Heart left ventricle (tissue), 16 donors: ENCODE measurements at places on chromosomes 3 and 15.
A peak's percentile ranks its signal among the peaks of the same experiment; 100 is the strongest.

GRCh38 chr3:69009559-69010410, 3.7 kb downstream of the EOGT start:
- DNase-seq, result no peak

DNA sequence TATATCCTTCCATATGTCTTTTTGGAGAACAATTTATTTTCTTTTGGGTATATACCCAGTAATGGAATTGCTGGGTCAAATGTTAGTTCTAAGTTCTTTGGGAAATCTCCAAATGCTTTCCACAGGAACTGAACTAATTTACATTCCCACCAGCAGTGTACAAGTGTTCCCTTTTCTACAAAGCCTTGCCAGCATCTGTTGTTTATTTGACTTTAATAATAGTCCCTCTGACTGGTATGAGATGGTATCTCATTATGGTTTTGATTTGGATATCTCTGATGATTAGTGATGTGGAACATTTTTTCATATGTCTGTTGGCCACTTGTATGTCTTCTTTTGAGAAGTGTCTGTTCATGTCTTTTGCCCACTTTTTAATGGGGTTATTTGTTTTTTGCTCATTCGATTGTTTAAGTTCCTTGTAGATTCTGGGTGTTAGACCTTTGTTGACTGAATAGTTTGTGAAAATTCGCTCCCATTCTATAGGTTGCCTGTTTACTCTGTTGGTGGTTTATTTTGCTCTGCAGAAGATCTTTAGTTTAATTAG, 48.4 kb downstream of the TMEM45A start:
- no peak for DNase-seq

GRCh38 chr15:82393671-82394070, 35.9 kb upstream of the GOLGA6L9 start:
- no peak for DNase-seq

DNA sequence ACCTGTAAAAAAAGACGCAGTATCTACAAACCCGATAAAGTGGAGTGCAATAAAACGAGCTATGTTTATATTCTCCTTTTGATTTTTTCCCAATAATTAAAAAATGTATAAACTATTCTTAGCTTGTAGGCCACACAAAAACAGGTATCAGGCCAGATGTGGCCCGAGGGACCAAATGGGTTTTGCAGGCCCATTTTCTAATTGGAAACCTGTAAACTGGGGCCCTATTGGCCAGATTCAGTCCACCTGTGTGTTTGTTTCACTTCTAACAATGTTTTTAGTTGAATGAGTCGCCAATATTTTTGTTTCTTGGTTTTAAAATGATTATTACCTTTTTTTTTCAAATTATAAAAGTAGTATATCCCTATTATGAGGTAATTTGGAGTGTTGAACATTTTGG, 29.7 kb downstream of the ZBTB38 start:
- DNase-seq, result no peak

DNA sequence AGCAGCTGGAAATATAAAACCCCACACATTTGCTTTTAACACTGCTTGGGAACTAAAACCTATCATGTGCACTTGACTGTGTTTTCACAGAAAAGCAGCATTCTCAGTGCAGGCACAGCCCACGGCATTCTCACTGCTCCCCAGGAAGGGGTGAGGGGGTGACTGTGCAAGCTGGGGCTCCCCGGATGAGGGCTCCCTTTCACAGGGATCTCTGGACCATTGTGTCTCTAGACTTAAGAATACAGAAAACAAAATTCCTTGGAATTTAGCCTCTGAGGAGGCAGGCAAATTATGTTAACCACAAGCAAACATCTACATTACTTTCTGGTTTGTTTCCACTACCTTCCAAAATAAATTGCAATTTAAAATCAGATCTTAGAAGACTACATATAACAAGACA, 100.3 kb downstream of the FSIP1 start:
- no peak for DNase-seq

- DNase-seq, result no peak
Measured at GRCh38 chr15:79028411-79028964, 62.1 kb downstream of the RASGRF1 start.

DNA sequence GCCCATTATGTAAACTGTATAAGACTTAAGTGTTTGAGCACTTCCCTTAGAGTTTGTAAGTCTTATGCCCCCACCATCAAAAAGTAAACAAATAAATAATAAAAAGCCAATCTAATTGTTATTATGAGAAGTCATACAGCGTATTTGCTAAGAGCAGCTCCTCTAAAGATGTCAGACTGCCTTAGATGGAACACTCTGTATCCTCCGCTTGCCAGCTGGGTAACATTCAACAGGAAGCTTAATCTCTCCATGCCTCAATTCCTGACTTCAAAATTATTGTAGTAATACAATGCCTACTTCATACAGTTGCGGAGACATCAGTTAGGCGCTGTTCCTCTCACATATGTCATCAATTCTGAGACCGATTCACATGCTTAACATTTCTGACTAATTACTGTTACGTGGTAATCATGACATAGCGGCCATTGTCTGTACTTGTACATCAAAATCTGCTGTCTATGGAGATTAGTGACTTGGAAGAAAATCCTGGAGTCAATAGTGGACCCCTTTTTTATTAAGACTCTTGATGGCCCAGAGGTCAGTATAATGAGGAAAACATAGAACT, 417.7 kb downstream of the LPP start:
- no peak for DNase-seq

DNA sequence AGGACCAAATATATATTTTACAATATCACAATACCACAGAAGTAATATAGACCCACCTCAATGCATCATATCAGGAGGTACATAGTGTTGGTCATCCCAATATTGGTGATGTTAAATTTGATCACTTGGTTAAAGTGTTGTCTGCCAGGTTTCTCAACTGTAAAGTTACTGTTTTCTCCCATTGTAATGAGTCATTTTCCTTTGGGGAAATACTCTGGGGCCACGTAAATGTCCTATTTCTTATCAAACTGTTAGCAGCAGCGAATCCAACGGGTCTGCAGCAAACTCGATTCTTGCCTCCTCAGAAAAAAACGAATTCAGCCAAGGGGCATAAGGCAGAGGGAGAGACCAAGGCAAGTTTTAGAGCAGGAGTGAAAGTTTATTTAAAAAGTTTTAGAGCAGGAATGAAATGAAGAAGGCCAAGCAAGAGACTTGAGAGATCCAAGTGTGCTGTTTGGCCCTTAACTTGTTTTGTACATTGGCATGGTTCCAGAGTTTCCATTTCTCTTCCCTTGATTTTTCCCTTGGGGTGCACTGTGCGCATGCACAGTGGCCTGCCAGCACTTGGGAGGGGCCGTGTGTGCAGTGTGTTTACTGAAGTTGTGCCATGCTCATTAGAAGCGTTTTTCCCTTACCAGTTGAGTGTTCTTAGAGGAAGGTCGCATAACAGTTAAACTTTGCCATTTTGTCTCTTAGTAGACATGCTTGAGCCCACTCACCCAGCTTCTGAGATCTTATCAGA, 512.5 kb downstream of the AGBL1 start:
- peak; percentile 76 for DNase-seq

GRCh38 chr3:2880218-2880756, 229.9 kb downstream of the IL5RA start:
- no peak for DNase-seq

GRCh38 chr15:68488966-68489365, 57.0 kb upstream of the ITGA11 start:
- DNase-seq, result no peak

DNA sequence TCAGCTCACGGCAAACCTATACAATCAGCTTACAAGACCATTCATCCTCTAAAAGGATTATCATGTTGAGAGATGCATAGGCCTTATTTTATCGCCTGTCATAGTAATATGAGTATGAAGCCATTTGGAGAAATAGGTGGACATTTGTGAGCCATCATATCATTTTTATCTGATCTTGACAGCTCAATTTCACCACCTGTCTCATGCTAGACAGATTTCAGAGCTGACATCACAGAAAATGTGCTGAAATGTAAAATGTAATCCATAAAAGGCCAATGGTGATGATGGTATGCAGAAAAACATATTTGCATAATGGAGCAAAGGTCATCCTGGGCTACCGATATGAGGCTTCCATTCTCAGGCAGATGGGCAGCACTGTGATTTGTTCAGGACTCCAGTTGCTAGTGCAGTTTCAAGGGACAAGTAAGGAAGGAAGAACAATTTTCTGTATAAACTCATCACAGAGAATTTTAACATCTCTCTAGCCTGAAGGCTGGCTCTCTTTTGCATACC, 221.5 kb downstream of the ULK4 start:
- no peak for DNase-seq

DNA sequence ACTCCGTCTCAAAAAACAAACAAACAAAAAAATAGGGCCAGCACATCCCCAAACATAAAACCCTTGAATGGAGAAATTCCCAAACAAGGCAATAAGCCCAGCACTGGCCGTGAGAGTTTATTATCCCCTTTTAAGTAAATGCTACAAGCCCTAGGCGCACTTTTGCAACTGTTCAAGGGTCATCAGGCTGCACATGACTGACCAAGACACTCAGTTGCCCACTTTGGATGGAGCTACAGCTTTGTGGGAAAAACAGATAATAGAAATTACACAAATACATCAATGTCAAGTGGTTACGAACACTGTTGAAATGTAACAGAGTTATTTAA, 33.7 kb upstream of the ZNF445 start:
- DNase-seq, result no peak

DNA sequence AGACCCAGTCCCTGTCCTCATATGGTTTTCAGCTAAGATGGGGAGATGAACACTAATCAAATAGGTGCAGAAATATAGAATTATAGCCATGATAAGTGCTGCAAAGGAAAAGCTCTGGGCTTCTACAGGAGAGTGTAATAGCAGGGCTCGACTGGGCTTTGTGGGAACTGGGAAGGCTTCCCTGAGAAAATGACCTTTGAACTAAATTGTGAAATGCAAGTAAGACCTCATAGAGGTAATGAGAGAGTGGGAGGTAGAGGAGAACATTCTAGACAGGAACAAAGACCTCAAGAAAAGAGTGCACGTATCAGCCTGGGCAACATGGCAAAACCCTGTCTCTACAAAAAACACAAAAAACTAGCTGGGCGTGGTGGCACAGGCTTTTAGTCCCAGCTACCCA, 231.6 kb downstream of the ABHD5 start:
- no peak for DNase-seq

- DNase-seq, result no peak
Measured at GRCh38 chr15:26697913-26698312, 75.0 kb downstream of the GABRB3 start.

DNA sequence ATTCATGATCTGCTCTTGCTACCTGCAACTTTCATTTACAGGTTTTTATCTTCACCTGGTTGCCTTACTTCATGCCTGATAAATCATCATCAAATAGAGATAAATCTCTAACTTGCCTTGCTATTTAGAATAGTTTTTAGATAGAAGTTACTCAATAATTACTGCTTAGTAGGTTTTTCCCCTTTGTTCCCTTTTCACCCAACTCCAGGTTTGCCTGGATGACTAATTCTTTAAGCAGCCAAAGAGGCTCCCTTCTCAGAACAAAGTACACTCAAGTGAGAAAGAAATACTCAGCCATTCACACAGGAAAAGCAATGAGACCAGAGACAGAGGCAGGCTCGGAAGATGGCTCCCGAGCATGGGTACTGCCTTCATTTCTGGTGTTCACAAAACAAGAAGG, 268.1 kb upstream of the CRBN start:
- DNase-seq, result no peak

- DNase-seq, result peak; percentile 87
Measured at GRCh38 chr3:132721479-132722164, 587 bp downstream of the NPHP3 start.

DNA sequence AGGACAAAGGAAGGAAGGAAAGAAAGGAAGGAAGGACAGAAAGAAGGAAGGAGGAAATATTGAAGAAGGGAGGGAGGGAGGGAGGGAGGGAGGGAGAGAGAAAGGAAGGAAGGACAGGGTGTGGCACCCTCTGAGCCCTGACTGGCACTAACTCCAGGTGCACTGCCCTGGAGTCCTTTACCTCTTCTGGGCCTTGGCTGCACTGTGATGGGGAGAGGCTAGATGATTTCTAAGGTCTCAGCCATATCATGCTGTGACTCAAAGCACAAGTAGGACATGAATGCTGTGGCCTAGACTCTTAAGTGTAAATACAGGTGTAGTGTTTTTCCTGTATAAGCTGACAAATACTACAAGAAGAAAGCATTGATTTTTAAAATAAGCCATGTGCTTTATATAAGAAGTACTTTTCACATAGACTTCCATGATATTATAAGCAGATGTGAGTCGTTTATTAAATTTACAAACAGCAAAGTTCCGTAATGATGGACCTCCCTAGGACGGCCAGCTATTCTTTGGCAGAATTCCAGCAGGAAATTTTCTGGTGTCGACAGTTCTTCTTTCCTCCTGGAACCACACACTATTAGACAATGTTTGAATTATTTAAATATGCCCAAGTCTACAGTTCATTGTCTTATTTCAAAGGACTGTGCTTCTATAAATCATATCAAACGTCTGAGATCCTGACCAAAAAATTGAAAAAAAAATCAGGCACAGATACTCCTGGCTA, 213.8 kb upstream of the C2CD4B start:
- DNase-seq, result no peak

- no peak for DNase-seq
Measured at GRCh38 chr3:64541803-64542202, 146.0 kb downstream of the ADAMTS9 start.

- peak; percentile 91 for DNase-seq
Measured at GRCh38 chr15:60397772-60398445, at the start of gene ANXA2. Gene ANXA2 (minus strand): TSS chr15:60397986. CDS start chr15:60386075, 11,911 bp downstream.

GRCh38 chr15:101511717-101512116, 22.2 kb upstream of the PCSK6 start:
- no peak for DNase-seq

DNA sequence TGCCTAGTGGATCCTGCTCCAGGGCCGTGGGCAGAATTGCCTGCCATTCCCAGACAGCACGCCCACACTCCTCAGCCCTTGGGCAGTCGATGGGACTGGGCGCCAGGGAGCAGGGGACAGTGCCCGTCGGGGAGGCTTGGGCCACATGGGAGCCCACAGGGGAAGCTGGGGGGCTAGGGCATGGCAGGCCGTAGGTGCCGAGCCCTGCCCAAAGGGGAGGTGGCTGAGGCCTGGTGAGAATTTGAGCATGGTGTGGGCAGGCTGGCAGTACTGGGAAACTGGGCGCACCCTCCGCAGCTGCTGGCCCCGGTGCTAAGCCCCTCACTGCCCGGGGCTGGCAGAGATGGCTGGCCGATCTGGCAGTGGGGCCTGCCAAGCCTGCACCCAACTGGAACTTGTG, 1225.9 kb upstream of the EPHA6 start:
- no peak for DNase-seq

- no peak for DNase-seq
Measured at GRCh38 chr15:85094685-85095084, 113.0 kb downstream of the PDE8A start.

DNA sequence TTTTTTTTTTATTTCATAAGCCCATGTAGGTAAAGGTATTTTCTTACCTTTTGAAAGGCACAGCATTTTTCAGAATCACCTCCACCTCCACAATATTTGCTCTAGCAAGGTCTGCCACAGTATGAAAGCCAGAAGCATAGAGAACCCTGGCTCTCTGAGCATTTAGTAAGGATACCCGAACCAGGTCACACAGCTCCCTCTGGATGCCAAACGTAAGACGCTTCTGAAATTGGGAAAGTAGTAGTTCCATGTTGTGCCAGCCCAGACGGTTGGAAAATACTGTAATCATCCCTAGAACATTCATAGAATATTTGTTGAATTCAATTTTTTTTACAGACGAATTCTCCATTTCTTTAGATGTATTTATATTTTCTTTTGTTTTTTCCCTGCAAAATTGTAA, 52.4 kb downstream of the POLQ start:
- no peak for DNase-seq

- no peak for DNase-seq
Measured at GRCh38 chr3:182325213-182325950, 467.9 kb upstream of the ATP11B start.

GRCh38 chr15:48796930-48797329, 13.9 kb downstream of the CEP152 start:
- DNase-seq, result no peak
